ENCODE measurements at places on chromosomes 3 and 15.

- DNase-seq = no peak
Measured at GRCh38 chr3:108755686-108756085, 1.5 kb downstream of the RETNLB start.

DNA sequence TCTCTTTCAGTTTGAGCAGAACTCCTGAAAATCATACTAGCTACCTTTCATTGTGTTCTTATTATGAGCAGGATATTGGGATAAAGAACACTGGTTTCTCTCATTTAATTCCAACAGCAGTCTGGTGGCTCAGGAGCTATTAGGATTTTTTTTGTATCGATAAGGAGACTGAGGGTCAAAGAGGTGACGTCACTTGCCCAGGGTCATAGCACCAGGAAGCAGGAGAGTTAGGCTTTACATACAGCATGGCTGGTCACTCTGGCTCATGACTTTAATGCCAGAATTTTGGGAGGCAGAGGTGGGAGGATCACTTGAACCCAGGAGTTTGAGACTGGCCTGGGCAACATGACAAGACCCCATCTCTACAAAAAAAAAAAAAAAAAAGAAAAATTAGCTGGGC, 113.6 kb downstream of the ADAMTS9 start:
- DNase-seq = no peak

GRCh38 chr3:72520690-72521308, 327.4 kb downstream of the SHQ1 start:
- no peak for DNase-seq

GRCh38 chr3:144055604-144056003, 84.0 kb downstream of the DIPK2A start:
- no peak for DNase-seq

GRCh38 chr3:42905740-42906069, 237 bp upstream of the ZNF662 start:
- no peak for DNase-seq

GRCh38 chr15:39269821-39270220, 311.1 kb upstream of the THBS1 start:
- no peak for DNase-seq

DNA sequence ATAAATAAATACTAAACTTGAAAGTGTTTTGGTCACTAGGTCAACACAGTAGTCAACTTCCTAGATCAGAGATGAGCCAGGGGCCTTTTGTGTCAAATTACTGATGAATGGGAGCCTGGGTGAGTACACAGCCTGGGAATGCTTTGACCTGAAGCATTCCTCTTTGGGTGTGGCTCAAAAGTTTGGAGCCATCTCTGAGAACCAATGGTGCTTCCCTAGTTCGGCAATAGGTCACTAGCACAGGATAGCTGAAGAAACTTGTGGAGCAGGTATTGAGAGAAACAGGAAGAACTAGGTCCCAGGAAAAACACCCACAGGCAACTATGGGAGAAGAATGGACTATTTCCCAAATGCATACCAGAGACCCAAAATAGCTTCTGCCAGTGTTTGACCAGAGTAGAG, 56.6 kb upstream of the PLXND1 start:
- no peak for DNase-seq

DNA sequence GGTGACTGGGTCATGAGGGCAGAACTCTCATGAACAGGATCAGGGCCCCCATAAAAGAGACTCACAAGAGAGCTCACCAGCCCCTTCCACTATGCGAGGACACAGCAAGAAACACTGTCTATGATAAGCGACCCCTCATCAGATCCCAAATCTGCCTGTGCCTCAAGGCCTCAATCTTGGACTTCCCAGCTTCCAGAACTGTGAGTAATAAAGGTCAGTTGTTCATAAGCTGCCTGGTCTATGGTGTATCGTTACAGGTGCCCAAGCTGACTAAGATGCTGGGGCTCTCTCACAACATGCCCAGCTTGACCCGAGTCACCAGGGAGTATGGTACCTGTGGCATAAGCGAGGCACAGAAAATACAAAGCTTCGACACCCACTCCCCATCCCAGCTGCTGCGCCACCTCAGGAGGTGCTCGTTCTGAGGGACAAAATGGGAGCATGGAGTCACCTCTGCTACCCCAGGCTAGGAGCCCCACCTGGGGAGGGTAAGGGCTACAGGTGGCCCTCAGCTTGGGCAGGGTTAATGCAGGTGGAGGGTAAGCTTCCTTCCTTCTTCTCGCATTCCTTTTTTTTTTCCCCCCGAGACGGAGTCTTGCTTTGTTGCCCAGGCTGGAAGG, 234.1 kb downstream of the ADAMTS17 start:
- no peak for DNase-seq

Data from HuH-7.5 (cell line).